ENCODE measurements at places on chromosomes 12 and 14.

- no peak for DNase-seq
These were observed 62.2 kb upstream of the WSCD2 start for GRCh38 chr12:108066583-108067577.

GRCh38 chr12:47422611-47423010 is 283.2 kb downstream of the RPAP3 start:
- no peak for DNase-seq

DNA sequence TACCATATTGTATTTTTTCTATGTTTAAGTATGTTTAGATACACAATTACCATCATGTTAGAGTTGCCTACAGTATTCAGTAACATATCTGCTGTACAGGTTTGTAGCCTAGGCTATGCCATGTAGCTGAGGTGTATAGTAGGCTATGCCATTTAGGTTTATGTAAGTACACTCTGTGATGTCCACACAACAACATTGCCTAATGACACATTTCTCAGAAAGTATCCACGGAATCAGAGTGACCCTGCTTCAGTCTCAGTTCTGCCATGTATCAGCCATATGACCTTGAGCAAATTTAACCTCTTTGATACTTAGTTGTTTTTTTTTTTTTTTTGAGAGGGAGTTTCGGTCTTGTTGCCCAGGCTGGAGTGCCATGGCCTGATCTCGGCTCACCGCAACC is 12.7 kb downstream of the SUSD6 start:
- DNase-seq = no peak

- no peak for DNase-seq
These were observed 35.6 kb upstream of the FICD start for GRCh38 chr12:108479364-108480070.

GRCh38 chr14:102690509-102691286 is 86.6 kb upstream of the TRAF3 start:
- no peak for DNase-seq

DNA sequence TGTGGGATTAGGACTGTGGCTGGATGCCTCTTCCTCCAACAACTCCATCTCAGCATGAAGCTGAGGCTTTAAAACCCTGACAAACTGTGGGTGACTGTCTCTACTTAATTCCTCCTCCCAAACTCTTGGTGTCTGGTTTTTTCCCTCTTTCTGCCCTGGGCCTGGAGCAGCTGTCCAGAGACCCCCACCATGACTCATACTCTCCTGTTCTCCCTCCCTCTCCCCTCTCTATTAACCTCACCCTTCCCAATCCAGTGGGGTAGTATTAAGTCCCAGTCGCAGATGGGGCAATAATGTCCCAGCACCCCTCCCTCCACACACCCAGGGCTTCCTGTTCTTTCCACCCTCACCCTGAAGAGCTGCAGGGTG is 2.0 kb upstream of the DNAJC14 start:
- no peak for DNase-seq

DNA sequence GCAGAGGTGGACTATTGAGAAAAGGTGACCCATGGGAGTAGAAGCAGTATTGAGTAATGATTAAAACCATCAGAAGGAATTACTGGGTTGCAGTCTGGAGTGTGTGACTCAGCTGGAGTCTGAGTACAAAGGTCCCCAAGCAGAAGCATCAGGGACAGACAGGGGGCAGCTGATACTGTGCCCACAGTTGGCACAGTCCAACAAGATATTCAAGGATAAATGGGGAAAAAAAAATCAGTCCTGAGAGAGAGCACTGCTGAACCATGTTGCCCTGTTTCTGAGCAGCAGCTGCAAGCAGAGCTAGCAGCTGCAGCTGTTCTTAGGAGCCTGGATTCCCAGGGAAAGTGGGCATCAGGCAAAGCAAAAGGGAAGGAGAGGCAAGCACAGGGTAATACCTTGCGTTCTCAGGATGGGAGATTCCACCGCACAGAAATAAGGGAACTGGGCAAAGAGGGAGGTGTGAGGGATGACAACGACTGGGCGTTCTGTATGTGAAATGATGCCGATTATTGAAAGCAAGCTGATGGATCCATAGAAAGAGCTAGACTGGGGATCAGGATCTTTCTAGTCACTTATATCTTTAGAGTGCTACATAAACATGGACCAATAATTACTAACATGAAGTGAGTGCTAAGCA is 17.7 kb downstream of the NEUROD4 start:
- DNase-seq = no peak

GRCh38 chr14:68727315-68728047 is 65.4 kb downstream of the ZFP36L1 start:
- no peak for DNase-seq

DNA sequence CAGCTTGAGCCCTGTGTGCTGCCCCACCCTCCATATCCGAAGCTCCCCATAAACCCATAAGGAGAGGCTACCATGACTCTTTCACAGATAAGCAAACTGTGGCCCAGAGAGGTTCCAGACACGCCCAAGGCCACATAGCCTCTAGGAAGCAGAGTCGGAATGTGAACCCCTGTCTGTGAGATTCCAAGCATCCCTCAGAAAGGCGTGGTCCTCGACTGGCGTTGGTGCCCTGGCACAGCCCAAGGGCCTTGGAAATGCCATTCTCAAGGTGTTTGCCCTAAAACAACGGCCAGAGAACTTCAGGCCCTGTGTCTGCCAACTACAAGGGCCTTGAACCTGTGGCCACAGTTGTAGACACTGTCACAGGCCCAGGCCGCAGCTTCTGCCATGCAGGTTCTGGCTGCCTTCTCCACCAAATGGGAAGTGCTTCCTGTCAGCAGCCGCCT is 8.5 kb upstream of the DIO3 start:
- DNase-seq = no peak

GRCh38 chr14:25090256-25090655 is 40.3 kb upstream of the STXBP6 start:
- no peak for DNase-seq

DNA sequence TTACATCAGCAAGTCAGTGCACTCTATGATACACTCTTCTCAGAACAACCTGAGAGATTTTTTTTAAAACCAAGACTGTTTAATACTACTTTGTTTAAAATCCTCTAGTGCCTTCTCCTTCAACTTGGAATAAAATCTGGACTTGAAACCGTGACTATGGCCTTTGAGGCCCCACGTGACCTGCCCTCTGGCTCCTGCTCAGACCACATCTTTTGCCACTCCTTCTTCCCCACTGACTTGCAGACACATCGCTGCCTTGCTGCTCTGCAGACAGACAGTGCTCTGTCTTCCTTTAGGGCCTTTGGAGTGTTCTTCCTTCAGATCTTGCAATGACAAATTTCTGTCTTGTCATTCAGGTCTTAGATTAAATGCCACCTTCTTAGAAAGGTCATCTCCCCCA is 48.5 kb downstream of the TTC8 start:
- no peak for DNase-seq

GRCh38 chr12:57550641-57551549 is 1.1 kb downstream of the KIF5A start:
- DNase-seq = no peak

GRCh38 chr12:2551412-2551900 is 243.3 kb upstream of the FKBP4 start:
- no peak for DNase-seq

DNA sequence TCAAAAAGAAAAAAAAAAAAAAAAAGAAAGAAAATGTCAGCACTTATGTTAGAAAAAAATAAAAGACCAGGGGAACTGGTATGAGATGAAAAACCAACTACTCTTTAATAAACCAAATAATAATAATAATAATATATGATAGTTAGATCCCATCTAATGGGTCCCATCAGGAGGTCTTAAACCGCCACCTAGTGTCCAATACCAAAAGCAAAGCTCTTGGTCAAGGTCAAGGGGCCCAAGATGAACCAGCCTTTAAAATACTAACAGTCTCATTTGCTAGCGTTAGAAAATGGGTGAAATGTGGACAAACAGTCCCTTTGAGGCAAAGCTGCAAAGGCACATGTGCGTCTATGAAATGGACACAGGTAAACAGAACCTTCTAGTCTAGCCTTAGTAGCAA is 12.3 kb downstream of the BRAP start:
- no peak for DNase-seq

DNA sequence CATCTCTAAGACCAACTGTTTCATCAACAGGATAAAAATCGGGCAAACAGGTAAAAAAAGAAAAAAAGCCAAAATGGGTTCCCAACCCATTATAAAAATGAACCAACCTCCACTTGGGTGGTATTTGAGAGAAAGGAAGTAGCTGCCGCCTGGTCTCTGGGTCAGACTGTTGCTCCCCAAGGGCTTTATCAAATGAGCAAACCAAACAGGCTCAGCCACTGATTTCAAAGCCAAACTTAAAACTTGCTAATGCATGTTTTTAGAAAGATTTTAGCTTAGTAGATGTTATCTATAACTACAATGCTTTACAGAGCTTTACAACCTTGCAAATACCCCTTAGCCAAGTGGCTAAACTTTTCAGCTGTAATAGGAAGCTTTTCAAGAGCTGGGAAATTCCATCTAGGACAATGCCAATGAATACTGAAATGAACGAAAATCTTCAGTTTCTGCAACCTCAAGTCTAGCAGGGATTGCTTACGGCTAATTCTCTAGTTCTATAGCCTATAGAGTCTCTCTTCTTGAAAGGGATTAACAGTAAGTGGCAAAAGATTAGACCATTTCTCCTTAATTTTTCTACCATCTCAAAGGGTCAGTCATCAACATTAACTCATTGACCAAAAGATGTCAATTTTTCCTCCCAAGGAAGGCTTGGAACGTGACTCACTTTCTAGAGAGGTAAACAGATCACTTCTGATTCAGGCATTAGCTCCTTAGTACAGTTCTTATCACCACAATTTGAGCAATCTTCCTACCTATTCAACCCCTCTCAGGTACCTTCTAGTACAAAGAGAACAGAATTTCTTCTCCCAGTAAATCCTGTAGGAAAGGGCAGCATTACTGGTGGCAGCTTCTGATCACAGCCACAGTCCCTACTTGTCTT is 4.2 kb downstream of the PPM1H start:
- DNase-seq = no peak

DNA sequence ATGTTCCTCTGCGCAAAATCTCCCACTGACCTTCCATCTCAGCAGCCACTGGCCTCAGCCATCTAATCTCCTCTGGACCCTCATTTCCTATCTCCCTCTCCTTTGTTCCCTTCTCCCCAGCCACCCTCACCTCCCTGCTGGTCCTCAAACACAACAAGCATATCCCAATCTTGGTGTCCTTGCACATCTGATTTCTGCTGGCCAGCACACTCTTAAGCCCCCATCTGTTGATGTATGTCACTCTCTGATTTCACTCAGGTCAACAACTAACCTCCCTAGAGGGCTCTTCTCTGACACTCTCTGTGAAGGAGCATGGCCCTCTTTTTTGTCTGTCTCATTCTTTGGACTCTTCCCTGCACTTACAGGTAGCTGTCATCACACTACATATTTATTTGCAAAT is 25.6 kb downstream of the PPM1H start:
- no peak for DNase-seq

DNA sequence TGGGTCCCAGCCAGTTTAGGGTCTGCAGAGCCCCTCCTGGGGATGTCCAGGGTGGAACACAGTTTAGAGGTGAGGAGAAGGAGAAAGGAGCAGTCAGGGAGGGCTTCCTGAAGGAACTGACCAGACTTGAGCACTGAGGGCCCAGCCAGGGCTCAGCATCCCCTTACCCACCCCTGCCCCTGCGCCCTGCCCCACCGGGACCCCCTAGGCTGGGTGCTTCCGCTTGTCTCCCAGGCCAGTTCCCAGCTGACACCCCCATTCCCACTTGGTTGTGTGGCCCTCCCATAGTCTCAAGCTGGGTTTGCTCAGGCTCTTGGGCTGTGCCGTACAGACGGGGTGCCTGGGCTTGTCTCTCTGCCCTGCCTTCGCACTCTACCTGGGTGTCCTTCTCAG is 26.3 kb upstream of the KIF26A start:
- DNase-seq = no peak

- no peak for DNase-seq
These were observed 377.4 kb downstream of the NAV3 start for GRCh38 chr12:78208092-78208491.

DNA sequence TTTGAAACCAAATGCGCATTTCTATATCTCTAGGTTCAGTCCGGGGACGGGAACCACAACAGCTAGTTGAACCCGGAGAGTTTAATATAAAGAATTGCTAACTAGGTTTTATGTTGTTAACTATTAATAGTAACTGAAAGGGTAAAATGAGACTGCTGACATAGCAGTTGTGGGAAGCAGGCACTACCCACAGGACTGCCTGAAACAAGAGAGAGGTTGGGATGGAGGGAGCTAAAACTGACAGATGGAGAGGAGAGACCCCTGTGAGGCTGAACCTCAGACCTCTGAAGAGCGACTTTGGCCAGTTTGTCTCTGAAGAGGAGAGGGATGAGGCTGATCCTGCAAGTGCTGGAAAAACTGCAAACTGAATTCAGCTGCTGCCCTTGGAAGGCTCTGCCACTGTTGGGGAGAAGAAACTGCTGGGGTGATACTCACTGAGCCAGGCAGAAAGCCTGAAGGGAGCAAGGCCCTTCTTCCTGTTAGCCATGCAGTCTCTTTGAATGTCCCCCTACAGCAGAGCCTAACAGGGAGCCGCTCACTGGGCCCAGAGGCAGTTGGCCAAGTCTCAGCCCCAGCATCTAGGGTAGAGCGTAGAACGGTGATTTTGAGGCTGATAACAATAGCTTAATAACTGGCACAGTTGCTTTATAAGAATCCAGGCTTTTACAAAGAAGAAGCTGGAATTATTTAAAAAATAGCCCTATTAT is 172.2 kb downstream of the NPAS3 start:
- DNase-seq = no peak

DNA sequence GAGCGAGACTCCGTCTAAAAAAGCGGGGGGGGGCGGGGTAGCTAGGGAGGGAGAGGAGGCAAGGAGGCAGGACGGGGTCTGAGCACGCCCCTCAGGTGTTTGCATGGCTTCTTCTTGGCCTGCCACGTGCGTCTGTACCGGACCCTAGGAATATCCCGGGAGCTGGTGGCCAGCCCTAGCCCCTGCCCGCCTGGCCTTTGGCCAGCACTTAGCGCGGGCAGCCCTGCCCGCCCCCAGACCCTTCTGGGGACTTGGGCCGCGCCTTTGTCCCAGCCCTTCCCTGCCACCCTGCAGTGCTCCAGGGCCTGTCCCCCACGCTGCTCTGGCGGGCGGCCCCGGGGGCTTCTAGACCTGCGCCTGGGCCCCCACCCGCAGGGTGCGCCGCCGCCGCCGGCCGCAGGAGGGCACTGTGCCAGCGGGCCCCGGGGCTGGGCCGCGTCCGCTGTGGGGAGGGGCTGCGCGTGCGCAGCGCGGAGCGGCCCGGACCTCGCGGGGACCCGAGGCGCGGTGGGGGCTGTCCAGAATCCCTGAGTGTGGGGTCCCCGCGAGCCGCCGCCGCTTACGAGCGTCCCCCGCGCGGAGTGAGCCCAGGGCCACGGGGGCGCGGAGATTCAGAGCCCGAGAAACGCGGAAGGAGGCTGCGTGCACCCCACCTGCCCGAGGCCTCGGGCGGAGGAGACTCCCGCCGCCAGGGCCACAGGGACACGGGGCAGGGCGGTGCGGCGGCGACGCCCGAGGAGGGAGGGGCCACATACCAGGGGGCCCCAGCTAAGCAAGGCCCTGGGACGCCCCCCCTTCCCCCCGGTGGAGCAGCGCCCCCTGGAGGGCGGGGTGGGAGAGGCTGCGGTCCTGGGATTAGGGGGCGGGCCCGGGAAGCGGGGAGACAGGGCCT is 21.0 kb downstream of the SLC25A29 start:
- DNase-seq = peak; percentile 71

All from stimulated activated CD4-positive, alpha-beta T cell treated with anti-CD3 and anti-CD28 coated beads, TNF-alpha, amount 100 ng/mL, for 24 hours (primary cell).